ENCODE measurements at places on chromosomes 16 and 17.

GRCh38 chr17:75315541-75316243 lies 26.5 kb upstream of the SLC25A19 start:
- DNase-seq = no peak

DNA sequence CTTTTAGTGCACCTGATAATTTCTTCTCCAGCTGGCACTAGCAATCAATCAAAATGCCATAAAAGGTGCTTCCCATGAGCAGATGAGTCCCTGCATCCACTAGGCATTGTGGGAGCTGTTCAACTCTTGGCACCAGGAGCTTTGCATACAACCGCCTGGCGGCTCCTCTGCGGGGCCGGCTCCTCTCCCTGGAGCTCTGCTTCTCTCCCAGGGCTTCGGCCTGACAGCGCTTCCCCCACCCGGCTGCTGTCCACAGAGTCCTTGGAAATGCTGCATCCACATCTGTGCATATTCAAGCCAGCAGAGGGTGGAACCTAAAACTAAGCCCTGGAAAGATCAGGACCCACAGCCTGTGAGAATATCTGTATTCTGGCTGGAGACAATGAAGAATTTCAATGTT lies 62.9 kb downstream of the LMF1 start:
- DNase-seq = no peak

DNA sequence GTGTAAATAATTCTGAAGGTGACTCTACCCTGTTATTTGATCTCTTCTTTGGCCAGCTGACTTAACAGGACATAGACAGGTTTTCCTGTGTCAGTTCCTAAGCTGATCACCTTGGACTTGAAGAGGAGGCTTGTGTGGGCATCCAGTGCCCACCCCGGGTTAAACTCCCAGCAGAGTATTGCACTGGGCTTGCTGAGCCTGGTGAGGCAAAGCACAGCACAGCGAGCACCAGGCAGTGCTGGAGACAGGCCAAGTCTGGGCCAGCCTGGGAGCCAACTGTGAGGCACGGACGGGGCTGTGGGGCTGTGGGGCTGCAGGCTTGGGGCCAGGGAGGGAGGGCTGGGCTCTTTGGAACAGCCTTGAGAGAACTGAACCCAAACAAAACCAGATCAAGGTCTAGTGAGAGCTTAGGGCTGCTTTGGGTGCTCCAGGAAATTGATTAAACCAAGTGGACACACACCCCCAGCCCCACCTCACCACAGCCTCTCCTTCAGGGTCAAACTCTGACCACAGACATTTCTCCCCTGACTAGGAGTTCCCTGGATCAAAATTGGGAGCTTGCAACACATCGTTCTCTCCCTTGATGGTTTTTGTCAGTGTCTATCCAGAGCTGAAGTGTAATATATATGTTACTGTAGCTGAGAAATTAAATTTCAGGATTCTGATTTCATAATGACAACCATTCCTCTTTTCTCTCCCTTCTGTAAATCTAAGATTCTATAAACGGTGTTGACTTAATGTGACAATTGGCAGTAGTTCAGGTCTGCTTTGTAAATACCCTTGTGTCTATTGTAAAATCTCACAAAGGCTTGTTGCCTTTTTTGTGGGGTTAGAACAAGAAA lies 5.1 kb downstream of the STH start:
- DNase-seq = no peak

DNA sequence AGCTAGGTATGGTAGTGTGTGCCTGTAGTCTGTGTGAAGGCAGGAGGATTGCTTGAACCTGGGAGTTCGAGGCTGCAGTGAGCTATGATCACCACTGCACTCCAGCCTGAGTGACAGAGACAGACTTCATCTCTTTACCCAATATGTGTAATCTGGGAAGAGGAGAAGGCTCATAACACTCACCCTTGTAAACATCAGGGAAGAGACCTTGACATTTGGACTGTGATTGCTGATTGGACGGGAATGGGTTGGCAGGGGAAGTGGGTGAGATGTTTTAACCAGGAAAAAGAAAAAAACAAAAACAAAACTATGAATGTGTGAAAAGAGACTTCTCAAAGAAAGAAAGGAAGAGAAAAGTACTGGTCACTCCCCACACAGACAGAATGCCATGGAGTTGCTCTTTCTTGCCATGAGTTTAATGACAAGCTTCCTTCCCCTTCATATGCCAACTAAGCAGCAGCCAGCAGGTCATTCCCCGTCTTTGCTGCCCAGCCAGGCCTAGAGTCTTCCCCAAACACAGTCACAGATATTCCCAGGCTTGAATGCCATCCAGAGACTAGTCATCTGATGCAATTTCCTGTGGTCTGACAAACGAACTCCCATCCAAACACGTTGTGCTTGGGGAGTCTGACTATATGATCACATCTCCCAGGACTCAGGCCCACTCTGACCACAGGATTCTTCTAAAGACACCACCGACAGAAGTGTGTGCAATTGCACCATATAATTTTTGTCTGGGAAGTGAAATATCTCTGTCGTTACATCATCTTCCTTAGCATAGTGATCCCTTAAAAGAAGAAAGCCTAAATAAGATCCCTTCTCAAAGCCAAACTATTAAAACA lies 3.6 kb upstream of the XAF1 start:
- no peak for DNase-seq

GRCh38 chr16:19166500-19166899 lies 1.5 kb upstream of the SYT17 start:
- no peak for DNase-seq

DNA sequence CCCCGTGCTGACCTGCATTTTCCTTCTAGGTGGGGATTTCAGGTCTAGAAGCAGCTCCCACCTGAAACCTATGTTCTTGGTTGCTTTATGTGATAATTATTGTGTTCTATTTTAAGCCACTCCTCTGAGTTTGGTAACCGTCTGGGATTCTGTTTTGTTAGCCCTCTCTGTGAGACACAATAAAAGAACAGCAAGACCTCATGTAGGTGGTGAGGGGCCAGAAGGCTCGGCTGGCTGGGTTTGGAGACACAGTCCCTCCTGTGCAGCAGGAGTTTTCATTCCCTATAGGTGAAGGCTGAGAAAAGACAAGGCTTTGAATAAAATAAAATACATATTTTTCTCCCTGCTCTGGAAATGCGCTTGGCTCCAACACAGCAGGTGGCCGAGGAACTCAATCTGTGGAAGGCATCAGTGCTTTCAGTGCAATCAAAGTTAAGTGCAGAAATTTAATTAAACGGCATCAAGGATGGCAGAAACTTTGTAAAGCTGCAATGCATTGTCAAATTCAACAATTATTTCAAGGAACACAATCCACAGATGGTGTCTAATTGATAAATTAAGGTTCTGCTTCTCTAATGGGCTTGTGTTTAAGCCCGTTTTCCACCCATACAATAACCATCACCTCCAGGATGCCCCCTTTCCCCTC lies 107.8 kb downstream of the MSI2 start:
- peak; percentile 65 for DNase-seq

- peak; percentile 39 for DNase-seq
Measured at GRCh38 chr16:4316108-4316863, 419 bp downstream of the GLIS2 start.

DNA sequence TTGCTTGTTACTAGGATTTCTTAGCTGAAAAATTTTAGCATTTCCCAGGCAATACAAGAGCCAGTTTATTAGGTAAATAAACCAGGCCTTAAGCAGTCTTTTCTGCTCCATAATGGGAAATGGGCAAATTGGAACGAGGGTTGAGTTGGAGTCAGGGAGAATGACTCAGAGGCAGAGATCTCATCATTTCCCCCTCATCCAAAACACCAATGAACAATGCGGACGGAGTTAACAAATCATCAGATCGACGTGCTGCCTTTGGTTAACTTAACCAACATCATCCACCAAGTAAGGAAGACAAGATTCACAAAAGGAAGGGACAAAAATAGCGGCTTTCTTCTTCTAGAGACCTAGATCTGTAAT lies 243.5 kb downstream of the STX8 start:
- no peak for DNase-seq

- no peak for DNase-seq
Measured at GRCh38 chr16:66538910-66539309, 11.0 kb downstream of the TK2 start.

DNA sequence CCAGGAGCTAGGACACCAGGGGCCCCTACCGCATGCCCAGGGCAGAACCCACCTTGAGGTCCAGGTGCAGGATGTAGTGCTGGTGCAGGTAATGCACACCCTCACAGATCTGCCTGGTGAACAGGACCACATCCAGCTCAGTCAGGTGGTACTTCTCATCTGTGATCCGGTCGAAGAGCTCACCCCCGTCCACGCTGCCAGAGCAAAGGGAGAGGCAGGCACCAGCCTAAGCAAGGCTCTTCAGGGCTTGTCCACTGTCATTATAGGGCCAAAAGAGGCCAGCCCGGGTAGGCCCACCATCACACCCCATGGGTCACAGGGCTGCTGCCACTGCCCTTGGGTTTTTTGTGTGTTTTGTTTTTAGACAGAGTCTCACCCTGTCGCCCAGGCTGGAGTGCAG lies 21.0 kb downstream of the MYLK3 start:
- DNase-seq = no peak

DNA sequence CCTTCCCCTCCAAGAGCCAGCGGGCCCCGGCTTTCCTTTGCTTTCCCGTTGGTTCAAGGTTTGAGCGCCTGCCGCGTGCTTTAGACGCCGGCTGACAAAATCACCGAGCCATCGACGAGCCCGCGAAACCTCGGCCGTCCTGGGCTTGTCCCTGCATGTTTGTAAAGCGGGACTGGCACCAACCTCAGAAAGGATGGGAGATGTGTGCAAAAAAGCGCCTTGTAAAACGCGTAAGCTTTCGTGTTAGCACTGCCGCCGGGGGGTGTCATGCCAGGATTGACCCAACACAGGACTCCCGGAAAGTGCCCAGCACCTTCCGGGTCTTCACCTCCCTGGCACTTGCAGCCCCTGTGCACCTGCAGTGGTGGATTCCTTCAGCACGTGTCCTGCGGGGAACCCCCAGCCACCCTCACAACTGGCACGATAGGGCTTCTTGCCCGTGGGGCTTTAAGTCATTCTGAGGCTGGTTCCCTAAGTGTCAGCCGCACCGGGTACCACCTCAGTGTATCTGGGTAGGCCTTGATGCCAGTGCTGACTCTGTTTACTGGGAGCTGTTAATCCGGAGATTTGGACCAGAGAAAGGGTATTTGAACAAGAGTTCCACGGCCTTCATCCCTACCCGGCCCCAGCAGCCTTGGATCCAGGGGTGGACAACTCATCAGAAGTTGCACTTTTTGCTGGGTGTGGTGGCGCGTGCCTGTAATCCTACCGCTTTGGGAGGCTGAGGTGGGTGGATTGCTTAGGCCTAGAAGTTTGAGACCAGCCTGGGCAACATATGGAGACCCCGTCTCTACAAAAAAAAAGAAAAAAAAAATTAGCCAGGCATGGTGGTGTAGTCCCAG lies 817 bp downstream of the NDUFAF8 start:
- DNase-seq = peak; percentile 40

DNA sequence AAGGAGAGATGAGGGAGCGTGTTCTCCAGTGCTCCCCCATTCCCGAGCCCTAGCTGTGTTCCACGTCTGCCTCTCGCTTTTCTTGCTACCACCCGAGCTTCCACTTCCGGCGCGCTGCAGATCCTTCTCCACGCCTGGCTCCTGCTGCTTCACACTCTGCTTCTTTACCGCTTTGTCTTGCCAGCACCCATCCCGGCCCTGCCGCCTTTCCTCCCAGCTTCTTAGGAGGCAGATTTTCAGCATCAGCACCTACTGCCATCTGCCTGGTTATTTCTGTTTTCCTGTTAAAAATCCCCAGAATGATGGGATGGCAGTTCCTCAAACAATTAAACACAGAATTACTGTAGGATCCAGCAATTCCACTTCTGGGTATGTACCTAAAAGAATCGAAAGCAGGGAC lies 64.7 kb downstream of the ELAC2 start:
- DNase-seq = no peak

DNA sequence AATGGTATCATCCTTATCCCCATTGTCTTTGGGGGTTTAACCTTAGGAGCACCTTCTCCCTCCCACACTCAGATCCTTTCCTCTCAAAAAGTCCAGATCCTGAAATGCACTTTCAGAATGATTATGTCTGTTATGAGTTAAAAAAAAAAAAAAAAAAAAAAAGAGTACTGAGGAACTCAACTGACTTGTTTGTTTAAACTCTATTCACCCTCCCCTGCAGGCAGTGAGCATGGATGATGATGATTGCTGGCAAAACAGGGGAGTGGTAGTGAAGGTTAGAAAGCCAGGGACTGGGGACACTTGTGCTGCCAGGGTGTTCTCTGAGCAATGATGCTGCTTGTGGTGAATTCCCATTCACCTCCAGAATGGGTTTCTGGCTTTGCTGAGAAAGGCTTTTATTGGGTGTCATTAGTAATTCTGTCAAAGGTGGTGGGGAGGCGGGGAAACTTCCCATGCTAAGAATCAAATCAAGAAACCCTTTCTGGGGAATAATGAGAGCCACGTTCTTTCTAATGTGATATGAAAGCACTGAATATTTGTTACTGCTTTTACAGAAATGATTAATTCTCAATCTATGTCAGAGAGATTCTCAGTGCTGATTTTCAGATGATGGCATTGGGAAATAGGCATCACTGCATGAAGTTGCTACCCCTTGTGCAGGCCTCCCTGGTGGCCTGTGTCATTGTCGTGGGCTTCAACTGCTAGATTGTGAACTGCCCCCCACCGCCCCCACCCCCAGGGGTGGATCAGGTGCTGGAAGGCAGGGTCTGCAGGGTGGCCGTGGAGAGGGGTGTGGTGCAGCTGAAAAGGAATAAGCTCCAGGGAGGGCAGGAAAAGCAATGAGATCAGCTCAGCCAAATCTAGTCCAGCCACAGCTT lies 14.1 kb downstream of the CCL4 start:
- DNase-seq = no peak

DNA sequence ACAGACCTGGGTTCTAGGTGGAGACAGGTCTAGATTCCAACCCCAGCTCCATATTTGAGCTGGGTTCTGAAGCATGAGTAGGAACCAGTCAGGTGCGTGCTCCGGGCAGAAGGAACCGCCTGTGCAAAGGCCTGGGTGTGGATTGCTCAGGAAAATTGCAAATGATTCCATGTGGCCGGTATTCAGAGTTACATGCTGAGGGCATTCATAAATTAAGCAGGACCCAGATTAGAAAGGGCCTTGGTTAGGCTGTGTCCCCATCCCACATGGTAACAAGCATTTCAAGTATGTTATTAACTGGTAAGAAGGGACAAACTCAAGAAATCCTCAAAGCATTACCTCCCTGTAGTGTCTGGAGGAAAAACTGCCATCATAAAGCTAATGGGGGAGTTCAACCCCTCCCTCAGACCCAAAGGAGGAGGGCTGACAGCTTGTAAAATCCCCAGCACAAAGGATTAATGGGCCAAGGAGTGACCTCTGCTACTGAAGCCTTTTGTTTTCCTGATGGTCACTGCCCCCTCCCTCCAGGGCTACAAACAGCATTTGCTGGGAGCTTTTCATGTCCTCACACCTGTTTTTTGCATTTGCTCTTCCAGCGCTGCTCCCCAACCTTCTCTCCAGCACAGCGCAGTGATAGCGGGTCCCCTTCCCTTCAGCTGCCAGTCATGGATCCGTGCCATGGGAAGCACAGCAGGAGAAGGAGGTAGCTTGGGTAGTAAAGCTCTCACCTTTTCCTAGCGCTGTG lies 218.0 kb downstream of the C16orf95 start:
- no peak for DNase-seq

DNA sequence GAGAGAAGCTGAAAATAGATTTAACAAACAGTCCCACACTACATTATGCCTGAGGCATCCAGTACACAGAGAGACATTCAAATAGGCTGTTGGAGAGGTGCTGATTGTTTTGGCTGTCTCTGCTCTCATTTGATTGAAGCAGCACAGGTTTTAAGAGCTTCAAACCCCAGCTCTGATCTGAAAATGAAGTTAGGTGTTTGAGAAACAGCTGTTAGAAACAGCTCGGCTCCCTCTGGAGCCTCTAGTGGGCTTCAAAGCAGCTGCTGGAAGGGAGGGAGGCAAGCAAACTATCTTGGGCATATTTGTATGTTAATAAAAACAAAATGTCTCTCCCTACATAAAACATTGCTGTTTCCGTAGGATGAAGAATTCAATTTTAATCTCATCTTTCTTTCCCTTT lies 607.3 kb upstream of the GOT2 start:
- DNase-seq = no peak
